ENCODE measurements at places on chromosomes 7 and 10.
A peak's percentile ranks its signal among the peaks of the same experiment; 100 is the strongest.

DNA sequence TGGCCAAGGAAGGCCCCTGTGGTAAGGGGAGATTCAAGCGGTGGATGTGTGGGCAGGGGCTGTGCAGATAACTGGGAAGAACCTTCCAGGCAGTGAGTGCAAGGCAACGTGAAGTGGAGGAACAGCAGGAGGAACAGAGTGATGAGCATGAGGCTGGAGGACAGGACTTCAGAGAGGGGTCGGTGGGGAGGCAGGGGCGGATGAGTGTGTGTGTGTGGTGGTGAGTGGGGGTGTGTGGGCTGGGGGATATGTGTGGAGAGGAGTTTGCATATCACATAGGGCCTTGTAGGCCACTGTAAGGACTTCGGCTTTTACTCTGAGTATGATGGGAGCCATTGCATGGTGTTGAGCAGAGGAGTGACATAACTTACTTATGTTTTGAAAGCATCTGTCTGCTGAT is 73.8 kb downstream of the SYPL1 start:
- DNase-seq = no peak

GRCh38 chr10:116815641-116816415 is 33.5 kb upstream of the ENO4 start:
- no peak for DNase-seq

GRCh38 chr10:105121743-105122142 is 480.7 kb downstream of the SORCS3 start:
- no peak for DNase-seq

DNA sequence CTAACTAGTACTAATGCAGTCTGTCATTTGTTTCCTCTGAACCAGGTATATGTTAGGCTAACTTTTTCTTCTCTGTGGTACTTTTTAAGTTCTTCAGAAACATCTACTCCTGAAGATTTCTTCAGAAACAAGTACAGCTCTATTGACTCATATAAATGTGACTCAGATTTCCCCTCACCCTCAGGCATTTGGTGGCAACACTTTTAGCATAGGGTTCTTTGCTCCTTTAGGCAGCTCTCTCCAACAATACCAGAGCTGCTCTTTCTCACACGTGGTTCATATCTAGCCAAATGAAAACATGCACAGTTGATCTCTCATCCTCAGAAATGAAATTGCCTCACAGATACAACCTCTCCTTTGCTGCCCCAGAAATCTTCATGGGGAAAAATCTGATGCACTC is 939.8 kb downstream of the SORCS1 start:
- no peak for DNase-seq

GRCh38 chr7:1705856-1706255 is 35.8 kb downstream of the ELFN1 start:
- DNase-seq = no peak

DNA sequence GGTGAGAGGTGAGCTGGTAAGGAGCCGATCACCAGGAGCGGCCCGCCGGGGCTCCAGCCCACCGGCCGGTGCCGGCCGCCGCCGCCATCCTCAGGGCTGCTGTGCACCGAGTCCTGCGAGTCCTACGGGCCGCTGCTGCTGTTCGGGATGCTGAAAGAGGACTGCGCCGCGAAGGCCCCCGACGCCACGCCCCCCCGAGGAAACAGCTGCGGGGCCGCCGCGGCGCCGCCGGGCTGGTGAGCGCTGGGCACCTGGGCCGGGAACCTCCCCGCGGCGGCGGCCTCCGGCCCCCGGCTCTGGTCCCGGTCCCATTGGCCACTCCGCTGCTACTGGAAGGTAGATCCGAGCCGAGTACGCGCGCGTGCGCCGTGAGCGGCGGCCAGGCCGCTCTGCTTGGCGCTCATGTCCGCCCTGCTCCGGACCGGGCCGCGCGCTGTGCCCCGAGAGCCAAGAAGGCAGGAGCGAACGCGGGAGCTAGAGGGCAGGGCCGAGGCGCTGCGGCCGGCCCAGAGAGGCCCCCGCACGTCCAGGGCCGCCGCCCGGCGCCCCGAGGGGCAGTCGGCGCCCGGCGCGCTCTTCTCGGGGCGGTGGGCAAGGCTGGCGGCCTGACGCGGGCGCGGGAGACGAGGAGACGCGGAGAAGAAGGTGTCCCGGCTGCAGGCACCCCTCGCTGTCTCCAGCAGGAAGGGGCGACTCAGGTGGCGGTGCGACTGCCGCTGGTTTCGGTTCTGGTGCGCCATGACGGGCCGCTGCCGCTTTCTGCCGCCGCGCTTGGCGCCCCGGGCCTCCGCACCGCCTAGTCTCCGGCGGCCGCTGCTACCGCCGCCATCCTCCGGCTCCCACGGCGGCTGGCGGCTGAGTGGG is 121.3 kb upstream of the WIPF3 start:
- DNase-seq = peak; percentile 76

DNA sequence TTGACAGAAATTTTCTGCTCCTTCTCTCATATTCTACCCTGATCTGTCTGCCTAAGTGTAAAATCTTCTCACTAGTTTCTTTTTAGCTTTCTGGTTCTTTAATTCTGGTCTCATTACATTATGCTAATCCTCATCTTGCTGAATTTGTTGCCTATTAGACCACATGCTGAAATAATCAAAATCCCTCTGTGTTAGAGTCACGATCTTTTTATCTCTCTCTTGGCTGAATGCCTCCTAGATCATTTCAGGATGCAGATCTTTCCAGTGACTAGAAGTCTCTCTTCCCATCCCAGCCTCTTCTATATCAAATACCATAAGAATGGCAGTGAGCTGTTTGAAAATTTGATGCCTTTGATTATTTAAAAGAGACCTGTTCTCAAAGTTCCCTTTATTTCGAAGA is 661.9 kb downstream of the SORCS1 start:
- no peak for DNase-seq

DNA sequence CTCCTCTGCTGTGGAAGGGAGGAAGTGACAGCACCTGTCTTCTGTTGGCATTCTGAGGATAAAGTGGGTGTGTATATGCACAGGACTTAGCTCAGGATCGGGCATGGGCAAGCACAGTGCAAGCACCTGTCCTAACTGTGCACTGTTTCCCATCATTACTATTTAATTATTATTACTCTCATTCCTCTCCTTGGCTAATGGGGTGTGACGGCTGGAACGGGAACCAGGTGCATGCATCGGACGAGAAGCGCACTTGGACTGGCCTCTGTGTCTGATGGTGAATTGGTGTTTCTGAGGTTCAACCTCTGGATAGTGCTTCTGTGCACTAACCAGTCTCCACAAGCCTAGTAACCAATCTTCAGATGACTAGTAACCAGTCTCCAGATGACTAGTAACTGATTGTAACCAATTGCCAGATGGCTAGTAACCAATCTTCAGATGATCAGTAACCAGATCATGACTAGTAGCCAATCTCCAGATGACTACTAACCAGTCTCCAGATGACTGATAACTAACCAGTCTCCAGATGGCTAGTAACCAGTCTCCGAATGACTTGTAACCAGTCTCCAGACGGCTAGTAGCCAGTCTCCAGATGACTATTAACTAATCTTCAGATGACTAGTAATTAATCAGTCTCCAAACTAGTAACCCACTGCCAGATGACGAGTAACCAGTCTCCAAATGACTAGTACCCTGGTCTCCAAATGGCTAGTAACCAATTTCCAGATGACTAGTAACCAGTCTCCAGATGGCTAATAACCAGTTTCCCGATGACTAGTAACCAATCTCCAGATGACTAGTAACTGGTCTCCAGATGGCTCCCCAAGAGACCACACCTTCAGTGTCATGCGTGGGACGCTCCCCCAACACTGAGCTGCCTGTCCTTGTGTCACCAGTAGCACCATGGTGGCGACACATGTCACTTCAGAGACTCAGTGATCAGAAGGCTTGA is 85.8 kb downstream of the PAXIP1 start:
- DNase-seq = no peak

GRCh38 chr10:43390759-43391158 is 18.2 kb downstream of the HNRNPF start:
- DNase-seq = no peak

DNA sequence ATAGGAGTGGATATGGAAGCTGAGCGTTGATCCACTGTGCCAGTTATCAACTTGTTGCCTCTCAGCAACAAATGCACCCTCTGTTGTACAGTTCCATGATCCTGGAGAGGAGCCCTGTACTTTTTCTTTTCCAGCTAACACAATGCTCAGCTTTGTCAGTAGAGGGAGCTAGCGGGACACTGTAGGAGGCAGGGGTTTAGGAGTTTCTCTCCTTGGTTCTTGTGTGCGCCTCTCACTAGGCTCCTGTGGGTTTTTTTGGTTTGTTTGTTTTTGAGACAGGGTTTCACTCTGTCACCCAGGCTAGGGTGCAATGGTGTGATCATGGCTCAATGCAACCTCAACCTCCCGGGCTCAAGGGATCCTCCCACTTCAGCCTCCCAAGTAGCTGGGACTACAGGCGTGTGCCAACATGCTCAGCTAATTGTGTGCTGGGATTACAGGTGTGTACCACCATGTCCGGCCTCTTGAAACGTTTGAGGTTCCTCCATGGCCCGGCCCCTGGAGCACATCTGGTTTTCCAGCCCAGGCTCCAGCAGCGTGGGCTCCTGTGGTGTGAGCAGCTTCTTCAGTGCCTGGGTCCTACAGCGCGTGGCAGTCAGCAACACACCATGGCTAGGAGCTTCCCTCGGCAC is 12.0 kb upstream of the MARVELD1 start:
- peak; percentile 45 for DNase-seq

DNA sequence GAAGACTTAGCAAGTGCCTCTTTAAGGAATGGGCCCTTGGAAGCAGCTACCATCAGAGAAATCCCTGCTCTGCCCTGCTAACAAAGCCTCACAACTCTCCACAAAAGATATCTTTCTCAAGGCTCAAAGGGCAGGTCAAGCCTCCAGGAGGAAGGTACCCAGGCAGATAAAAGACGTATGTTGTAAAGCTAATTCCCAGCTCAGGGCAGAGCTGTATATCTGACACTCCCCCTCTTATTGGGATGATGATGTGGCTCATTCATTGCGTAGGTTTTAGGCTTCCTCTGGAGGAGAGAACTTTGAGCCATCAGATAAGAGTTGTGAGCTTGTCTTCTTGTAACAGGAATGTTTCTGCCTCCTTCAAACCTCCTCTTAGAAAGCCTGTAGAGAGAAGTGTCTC is 145.4 kb downstream of the CALN1 start:
- no peak for DNase-seq

DNA sequence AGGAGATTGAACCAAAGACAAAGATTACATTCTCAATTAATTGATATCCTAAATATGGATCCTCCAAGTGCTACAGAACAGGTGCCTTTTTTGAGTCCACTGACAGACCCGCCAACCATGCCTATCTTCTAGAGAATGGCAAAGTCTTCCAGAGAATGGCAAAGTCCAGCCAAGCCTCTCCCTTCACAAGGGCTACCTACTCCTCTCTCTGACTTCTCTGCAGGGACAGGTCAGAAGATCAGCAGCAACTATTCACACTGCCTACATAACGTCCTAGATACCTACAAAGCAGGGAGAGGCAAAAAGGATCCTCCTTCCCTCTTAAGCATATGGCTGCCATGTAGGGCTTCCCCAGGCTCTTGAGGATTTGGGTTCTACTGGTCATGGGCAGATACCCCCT is 12.4 kb downstream of the UBE2H start:
- DNase-seq = no peak

GRCh38 chr10:23384364-23384763 is 39.8 kb upstream of the C10orf67 start:
- no peak for DNase-seq

DNA sequence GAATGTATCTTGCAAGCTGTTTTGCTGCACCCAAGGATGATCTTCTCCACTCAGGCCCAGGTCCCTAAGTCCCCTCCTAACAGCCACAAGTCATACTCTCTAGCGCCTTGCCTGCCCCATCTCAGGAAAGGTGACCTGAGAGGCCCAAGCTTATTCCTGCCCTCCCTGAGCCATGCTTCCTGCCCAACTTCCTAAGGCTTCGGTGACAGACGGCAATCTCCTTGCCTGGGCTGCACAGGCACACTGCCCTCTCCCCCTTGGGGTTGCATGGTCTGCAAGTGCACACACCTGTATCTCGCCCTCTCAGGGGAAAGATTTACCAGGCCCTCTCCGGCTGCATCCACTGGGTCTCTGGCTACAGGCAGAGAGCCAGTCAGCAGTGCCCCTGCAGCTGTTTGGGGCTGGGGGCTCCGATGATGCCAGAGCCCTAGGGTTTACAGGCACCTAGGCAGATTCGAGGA is 771 bp upstream of the ADIRF start:
- DNase-seq = no peak

- no peak for DNase-seq
These were observed 65.1 kb upstream of the MKRN1 start for GRCh38 chr7:140544388-140544826.

DNA sequence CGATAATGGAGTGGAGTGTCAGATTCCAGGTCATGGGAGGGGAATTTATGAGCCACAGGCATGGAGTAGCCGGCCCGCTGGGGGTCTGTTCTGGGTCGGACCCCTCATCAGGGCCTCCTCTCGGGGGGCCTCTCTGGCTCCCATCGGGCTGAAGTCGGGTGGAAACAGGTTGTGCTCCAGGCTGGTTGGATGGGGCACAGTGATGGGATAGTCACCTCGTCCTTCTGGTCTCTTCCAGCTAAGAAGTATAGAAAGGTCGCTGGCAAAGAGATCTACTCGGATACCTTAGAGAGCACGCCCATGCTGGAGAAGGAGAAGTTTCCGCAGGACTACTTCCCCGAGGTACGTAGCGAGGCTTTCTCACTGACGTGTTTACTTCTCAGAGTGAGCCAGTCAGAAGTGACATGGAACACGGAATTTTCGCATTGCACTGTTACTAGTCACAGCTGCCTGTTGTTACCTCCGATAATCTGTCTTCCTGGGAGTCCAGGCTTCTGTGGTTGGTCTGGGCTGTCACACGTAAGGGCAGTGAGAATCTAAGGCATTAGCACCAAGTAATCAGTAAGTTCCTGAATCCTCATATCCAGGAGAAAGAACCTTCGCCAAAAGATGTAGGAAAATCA is 88.3 kb downstream of the NKX6-2 start:
- DNase-seq = no peak

DNA sequence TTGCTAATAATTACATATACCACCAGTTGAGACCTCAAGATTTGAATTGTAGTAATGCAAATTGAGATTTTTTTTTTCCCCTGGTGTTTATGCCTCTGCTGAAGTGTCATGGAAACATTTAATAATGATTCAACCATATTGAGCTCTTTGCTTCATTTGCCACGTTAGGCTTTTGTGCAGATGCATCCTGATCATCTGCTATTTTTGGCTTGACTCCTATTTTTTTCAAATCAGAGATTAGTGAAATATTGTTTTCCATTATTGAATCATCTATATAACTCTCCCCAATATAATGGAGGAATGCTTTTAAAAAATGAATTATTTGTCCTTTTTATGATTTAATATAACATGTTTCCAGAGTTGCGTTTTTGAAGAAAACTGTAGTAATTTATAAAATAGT is 115.1 kb downstream of the SRI start:
- no peak for DNase-seq

- DNase-seq = no peak
These were observed 238.8 kb downstream of the ZEB1 start for GRCh38 chr10:31557854-31558253.
